Sigmoid colon (tissue), 7 donors: ENCODE measurements at places on chromosomes 2 and 18. TPM values are rescaled to one million over a fixed set of nuclear protein-coding genes. Genes with fewer than 3 reads are reported as not detected.
A peak's percentile ranks its signal among the peaks of the same experiment; 100 is the strongest.

GRCh38 chr2:32591669-32592463, 36.0 kb upstream of the TTC27 start:
- DNase-seq: no peak
- H3K36me3 ChIP-seq: peaks cover under 1% of the 10 kb centered on the region
- no peak overlapping the region for H3K27ac ChIP-seq
- no peak overlapping the region for H3K4me3 ChIP-seq

- H3K27me3 ChIP-seq: no peaks in the 10 kb centered on the region
- DNase-seq: no peak
- H3K36me3 ChIP-seq: no peaks in the 10 kb centered on the region
- H3K4me3 ChIP-seq: no peak within 1 kb of the TSS
- no peak within 1 kb of the TSS for H3K27ac ChIP-seq
These were observed at the start of gene RIT2 for GRCh38 chr18:43115076-43115921. TSS of gene RIT2 (minus strand) at chr18:43115685.

C2orf66 gene
- not detected for total RNA-seq

NEURL3 gene
- total RNA-seq: not detected

DNA sequence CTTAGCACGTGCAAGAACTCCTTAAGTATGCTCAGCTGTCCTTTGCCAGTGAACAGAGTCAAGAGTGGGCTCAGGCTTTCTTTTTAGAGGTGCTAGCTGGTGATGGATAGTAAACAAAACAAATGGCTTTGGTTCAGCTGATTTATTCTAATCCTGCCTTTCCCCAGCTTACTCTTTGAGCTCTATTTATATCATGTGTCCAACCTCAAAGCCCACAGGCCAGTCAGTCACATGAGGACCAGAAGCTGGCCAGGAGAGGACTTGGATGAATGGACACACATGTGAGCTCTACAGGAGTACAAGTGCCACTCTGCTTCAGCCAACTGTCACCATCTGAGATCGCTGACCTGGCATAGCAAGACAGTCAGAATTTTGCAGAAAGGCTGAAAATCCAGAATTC, 59.4 kb downstream of the STK39 start:
- H3K36me3 ChIP-seq: no peaks in the 10 kb centered on the region
- no peak overlapping the region for H3K27ac ChIP-seq
- peaks cover 17% of the 10 kb centered on the region for H3K4me1 ChIP-seq
- no peaks in the 10 kb centered on the region for H3K27me3 ChIP-seq
- no peak for DNase-seq

FOXD4L1 gene
- total RNA-seq: 0.14 TPM

CLEC4F gene
- not detected for total RNA-seq

KCNG2 gene
- total RNA-seq: not detected

GRCh38 chr18:47036298-47036874, 965 bp upstream of the ELOA2 start:
- no peaks in the 10 kb centered on the region for H3K36me3 ChIP-seq
- H3K27me3 ChIP-seq: no peaks in the 10 kb centered on the region
- no peak overlapping the region for H3K4me3 ChIP-seq
- H3K27ac ChIP-seq: no peak overlapping the region
- no peak for DNase-seq

- no peaks in the 10 kb centered on the region for H3K36me3 ChIP-seq
- no peak for DNase-seq
- no peaks in the 10 kb centered on the region for H3K27me3 ChIP-seq
- H3K4me3 ChIP-seq: no peak overlapping the region
- peak overlapping the region; percentile 29 for H3K27ac ChIP-seq
These were observed 49.4 kb downstream of the ETAA1 start for GRCh38 chr2:67446491-67446911.

GRCh38 chr2:60641811-60642788, 88.6 kb upstream of the BCL11A start:
- DNase-seq: no peak
- H3K27me3 ChIP-seq: no peaks in the 10 kb centered on the region
- no peak overlapping the region for H3K27ac ChIP-seq
- no peaks in the 10 kb centered on the region for H3K4me1 ChIP-seq
- H3K36me3 ChIP-seq: no peaks in the 10 kb centered on the region
- no peak overlapping the region for H3K4me3 ChIP-seq

DNA sequence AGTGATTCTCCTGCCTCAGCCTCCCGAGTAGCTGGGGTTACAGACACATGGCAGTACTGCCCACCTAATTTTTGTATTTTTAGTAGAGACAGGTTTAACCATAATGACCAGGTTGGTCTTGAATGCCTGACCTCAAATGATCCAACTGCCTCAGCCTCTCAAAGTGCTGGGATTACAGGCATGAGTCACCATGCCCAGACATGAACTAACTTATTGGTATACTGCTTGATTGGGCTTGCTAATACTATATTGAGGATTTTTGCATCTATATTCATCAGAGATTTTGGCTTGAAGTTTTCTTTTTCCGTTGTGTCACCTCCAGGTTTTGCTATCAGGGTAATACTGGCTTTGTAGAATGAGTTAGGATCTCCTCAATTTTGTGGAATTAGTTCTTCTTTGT, 706.1 kb upstream of the HS6ST1 start:
- no peak for DNase-seq
- no peak overlapping the region for H3K27ac ChIP-seq

GRCh38 chr2:96907115-96908041, 37.5 kb upstream of the SEMA4C start:
- H3K4me1 ChIP-seq: peaks cover 5% of the 10 kb centered on the region
- peak overlapping the region; percentile 93 for H3K27ac ChIP-seq
- H3K36me3 ChIP-seq: no peaks in the 10 kb centered on the region
- H3K4me3 ChIP-seq: peak overlapping the region; percentile 27
- no peaks in the 10 kb centered on the region for H3K27me3 ChIP-seq

DNA sequence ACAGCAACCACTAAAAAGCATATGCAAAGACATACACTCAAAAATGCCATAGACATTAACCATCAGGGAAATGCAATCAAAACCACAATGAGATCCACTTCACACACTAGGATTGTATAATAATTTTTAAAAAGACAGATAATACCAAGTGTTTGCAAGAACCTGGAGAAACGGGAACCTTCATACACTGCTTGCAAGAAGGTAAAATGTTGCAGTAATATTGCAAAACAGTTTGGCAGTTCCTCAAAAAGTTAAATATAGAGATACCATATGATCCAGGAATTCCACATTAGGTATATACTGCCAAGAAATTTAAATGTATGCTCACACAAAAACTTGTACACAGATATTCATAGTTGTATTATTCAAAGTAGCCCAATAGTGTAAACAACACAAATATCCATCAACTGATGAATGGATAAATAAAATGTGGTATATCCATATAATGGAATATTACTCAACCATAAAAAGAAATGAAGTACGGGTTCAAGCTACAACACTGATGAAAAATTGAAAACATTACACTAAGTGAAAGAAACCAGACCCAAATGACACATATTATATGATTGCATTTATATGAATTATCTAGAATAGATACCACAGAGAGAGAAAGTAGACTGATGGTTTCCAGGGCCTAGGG, 14.7 kb upstream of the CHMP3 start:
- no peak for DNase-seq
- H3K27ac ChIP-seq: no peak overlapping the region
- H3K27me3 ChIP-seq: no peaks in the 10 kb centered on the region
- H3K4me3 ChIP-seq: no peak overlapping the region

- no peaks in the 10 kb centered on the region for H3K27me3 ChIP-seq
- peak overlapping the region; percentile 3 for H3K27ac ChIP-seq
- DNase-seq: no peak
- no peak overlapping the region for H3K4me3 ChIP-seq
- H3K4me1 ChIP-seq: peaks cover 14% of the 10 kb centered on the region
- no peaks in the 10 kb centered on the region for H3K36me3 ChIP-seq
These were observed 145.8 kb downstream of the TRIB2 start for GRCh38 chr2:12862541-12862940.

- no peaks in the 10 kb centered on the region for H3K36me3 ChIP-seq
- H3K4me3 ChIP-seq: no peak overlapping the region
- no peaks in the 10 kb centered on the region for H3K4me1 ChIP-seq
- no peak for DNase-seq
- H3K27ac ChIP-seq: peak overlapping the region; percentile 36
- no peaks in the 10 kb centered on the region for H3K27me3 ChIP-seq
These were observed 63.0 kb downstream of the ADNP2 start for GRCh38 chr18:80172056-80172455.

DNA sequence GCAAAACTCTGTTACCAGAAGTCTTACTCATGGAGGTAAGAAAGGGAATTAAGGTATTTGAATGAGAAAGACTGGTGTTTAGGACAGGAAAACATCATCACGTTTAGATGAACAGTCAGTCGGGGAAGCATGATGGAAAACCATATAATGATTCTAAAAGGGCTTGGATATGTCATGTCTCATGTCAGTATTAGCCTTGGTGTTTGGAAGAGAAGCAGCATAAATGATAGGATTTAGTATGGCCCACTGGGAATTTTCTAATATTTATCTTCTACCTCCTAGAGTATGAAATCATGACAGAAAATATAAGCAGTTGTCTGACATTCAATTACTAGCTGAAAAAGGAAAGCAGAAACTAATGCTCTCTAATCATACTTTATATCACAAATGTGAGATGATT, 1643.6 kb upstream of the CELF4 start:
- H3K27me3 ChIP-seq: no peaks in the 10 kb centered on the region
- H3K27ac ChIP-seq: no peak overlapping the region
- H3K36me3 ChIP-seq: no peaks in the 10 kb centered on the region
- H3K4me1 ChIP-seq: no peaks in the 10 kb centered on the region
- DNase-seq: no peak

MAB21L4 gene
- not detected for total RNA-seq

GRCh38 chr2:179248024-179248348, 16.6 kb downstream of the SESTD1 start:
- H3K4me1 ChIP-seq: peaks cover 9% of the 10 kb centered on the region
- no peak for DNase-seq
- H3K27ac ChIP-seq: no peak overlapping the region
- no peaks in the 10 kb centered on the region for H3K36me3 ChIP-seq
- H3K4me3 ChIP-seq: no peak overlapping the region

GRCh38 chr2:172270278-172271079, 156.9 kb upstream of the ITGA6 start:
- H3K27ac ChIP-seq: no peak overlapping the region
- H3K4me3 ChIP-seq: no peak overlapping the region
- no peaks in the 10 kb centered on the region for H3K4me1 ChIP-seq
- no peaks in the 10 kb centered on the region for H3K36me3 ChIP-seq
- no peaks in the 10 kb centered on the region for H3K27me3 ChIP-seq

BOK gene
- total RNA-seq: 112 TPM

- H3K36me3 ChIP-seq: no peaks in the 10 kb centered on the region
- no peaks in the 10 kb centered on the region for H3K27me3 ChIP-seq
- no peak for DNase-seq
These were observed 52.2 kb upstream of the PTPRM start for GRCh38 chr18:7514796-7515440.
